Natural killer cell treated with Interleukin-12 subunit alpha and Interleukin-12 subunit beta and Interleukin-15 and Interleukin-18, amount 100 ng/mL, for 72 hours (primary cell): ENCODE measurements at places on chromosomes 2 and 18.

GRCh38 chr18:49177812-49178211, 227.0 kb upstream of the SMAD7 start:
- no peak for DNase-seq

DNA sequence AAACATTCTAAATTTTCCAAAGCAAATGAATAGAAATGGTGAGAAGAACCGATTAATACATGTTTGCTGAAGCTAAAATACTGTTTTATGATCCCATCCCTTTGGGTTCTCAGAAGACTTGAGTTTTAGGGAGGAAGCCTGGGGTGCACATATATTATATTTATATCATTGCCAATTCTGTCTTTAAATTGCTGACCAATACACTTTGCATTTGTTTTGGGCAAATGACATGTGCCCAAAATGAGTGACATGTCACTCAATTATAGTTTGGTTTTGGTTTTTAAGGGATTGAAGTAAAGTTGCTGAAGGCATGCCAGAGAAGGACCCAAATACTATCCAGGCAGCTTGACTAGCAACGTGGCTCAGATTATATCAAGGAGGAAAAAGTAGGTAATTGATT, 50.3 kb upstream of the SP3 start:
- no peak for DNase-seq

GRCh38 chr2:100938031-100939026, 63.8 kb upstream of the RPL31 start:
- peak; percentile 39 for DNase-seq

DNA sequence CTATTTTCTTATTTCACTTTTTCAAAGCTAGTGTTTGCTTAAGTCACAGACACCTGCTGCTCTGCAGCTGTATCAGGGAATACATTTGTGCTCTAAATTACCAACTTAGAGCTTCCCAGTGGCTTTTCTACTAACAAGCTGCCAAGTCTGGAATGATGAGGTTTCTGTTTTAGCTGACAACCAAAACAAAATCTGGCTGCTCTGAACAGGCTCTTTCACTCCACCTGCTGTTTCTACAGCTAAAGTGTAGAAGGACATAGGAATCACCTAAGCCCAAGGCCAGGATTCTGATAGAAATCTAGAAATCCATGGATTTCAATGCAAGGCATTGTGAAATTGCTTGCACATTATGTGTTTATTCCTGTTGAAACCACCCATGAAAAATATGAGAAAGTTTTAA, 201.2 kb downstream of the SUCLG1 start:
- no peak for DNase-seq

DNA sequence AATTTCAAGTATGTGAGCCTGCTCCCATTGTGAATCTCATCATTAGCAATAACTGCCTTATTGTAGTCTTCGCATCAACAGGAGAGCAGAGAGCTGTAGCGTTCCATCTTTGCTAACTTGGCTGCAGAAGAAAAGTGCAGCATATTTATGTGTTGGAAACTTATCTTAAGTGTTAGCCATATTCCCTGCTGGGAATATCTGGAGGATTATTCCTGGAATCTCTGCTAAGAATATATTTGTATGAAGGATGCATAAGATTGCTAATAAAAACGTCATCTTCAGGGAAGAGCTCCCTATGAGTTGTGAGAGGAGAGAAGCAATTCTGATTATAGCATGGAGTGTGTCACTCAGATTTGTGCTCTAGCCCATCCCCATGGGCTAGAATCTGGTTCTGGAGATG, 115.1 kb upstream of the REG3G start:
- no peak for DNase-seq

- DNase-seq, result no peak
Measured at GRCh38 chr2:221001381-221001801, 570.7 kb downstream of the EPHA4 start.

DNA sequence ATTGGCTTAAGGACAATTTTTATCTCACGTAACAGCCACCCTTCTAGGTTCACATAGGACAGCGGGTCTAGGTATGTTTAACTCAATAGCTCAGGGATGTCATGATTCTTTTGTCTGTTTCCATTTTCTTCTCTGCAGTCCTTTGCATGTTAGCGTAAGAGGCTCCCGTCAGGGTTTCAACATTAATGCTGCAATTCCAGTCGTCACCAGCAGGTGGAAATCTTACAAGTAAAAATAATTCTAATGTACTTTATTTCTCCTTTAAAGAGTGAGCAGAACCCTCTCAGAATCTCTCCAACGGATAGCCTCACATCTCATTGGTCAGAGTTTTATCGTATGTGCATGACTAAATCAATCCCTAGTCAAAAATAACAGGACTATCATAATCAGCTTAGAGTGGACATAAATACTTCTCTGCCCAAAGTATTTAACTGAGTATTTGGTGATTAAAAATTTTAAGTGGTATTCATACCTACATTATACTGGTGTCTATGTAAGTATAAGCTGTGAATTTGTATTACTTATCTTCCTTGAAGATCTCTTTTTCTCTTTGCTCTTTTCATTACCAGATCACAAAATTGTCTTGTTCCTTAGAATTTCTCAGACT, 487.2 kb upstream of the GCFC2 start:
- DNase-seq, result no peak

DNA sequence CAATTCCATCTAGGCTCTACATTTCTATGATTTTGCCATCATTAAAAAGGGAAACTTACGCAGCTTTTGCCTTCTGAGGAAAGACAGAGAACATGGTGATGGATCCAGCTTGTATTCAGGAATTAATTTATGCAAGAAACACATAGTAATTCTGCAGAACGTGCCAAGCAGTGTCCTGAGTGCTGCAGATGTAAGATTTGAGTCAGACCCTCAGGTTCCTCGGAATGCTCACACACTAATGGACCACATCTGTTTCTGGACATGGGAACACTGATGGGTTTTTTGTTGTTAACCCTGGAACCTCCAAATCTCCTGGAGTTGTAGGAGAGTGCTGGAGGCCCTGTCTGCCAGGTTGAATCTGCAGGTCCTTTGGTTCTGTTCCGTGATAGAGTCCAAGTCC, 132.9 kb downstream of the SETBP1 start:
- no peak for DNase-seq

DNA sequence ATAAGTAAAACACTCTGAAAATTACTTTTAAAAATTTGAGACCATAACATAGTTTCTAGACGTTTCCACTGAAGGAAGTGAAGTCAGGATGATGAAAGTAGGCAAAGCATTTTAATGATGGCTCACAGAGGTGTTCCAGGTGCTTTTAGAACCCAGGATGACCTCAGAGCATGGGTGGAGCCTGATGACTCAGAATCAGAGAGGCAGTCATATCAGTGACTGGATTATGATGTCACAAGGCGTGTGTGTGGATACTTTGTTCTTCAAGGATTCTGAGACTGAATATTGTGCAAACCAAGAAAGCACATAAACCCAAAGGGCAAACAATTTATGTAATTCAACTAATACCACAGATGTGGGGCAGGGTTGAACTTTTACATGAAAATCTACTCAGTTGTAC, 208.0 kb upstream of the FBXO11 start:
- DNase-seq, result no peak
